Omental fat pad (tissue), 4 donors: ENCODE measurements at places on chromosomes 7 and 10.

GRCh38 chr7:104643587-104644217, 315.3 kb downstream of the LHFPL3 start:
- no peak for DNase-seq

DNA sequence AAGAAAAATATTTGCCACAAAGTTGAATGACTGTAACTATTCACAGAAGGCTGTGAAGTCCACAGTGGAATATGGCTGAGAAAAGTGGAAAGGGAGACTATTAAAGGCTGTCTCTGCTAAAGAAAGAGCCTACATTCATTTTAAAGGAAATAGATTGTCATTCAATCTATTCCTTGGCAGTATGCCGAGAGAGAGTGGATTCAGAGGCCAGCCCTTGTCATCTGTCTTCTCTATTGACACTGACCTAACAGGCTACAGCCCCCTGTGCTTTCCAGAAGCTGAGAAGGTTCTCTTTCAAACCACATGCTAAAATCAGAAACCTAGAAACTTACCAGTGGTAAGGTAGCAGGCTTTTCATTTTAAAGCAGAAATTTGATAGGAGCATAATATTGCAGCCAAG, 12.1 kb downstream of the ODAD2 start:
- DNase-seq, result no peak

- no peak for DNase-seq
These were observed 52.8 kb downstream of the HHEX start for GRCh38 chr10:92742331-92743228.

GRCh38 chr7:12194426-12194825, 16.7 kb upstream of the TMEM106B start:
- DNase-seq, result no peak

DNA sequence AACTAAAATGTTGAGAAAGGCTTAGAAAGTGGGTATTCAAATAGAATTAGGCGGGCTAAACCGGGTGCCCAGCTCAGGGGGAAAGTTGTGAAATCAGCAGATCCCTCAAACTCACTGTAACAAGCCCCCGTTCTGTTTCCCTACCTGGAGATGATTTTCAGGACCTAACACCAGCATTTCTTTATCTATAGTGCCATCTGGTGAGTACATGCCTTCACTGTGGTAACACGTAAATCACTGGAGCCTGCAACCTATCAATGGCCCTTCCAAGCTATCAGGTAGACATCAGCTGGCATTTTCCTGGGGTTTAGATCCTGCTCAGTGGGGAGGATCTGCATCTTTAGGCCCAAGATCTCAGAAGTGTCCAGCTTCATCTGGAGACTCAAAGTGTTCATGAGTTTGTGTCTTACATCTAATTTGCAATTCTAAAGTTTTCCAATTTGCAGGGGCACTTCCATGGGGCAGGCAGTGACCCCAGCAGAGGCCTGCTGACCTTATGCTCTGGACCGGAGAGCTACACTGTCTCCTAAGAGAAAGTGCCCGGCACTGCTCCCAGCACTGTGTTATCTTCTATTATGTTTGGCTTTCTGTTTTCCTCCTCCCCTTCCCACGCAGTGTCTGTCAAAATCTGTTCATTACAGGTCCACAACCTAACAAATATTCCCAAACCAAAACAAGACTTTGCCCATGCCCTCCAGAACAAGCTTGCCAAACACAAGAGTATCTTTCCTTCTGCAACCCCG, 132.5 kb downstream of the LSM5 start:
- DNase-seq, result no peak
